Eye (tissue), 1 donor: ENCODE measurements at places on chromosomes 4 and X.
A peak's percentile ranks its signal among the peaks of the same experiment; 100 is the strongest.

GRCh38 chr4:75708218-75708691 is 16.1 kb upstream of the USO1 start:
- DNase-seq, result no peak

- DNase-seq, result no peak
These were observed 58.2 kb upstream of the C4orf50 start for GRCh38 chr4:6076391-6076790.

DNA sequence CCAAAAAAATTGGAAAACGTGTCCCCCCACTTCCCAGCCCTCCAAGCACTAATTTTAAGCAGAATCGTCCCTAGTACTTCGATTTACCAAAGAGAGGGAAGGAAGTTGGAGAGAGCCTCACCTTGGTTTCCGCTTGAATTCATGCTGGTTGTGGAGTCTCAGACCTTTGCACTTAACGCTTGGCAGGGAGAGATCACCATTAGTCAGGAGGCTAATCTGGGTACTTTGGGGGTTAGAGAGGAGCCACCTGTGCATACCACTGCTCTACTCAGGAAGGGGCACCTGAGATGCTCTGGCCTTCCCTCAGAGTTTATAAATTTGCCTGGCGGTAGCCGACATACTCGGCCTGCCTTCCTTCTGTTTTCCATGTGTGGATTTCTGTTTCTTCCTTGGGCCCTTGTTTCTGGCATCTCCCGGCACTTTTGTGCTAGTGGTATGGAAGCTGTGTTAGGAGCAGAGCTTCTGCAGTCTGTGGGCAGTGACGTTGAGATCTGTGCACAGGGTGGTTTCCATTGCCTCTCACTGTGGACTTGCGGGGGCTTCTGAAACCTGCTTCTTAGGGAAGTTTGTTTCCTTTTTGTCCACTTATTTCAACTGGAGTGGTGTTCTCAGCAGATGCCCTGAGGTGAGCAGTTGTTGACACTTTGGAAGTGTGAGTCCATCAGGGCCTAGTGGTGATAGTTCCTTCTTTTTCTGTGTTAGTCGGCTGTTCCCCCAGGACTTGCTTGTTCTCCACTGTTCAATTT is 104.2 kb downstream of the TMEM131L start:
- no peak for DNase-seq

- peak; percentile 58 for DNase-seq
These were observed 24.4 kb downstream of the MFAP3L start for GRCh38 chr4:170001745-170002267.

DNA sequence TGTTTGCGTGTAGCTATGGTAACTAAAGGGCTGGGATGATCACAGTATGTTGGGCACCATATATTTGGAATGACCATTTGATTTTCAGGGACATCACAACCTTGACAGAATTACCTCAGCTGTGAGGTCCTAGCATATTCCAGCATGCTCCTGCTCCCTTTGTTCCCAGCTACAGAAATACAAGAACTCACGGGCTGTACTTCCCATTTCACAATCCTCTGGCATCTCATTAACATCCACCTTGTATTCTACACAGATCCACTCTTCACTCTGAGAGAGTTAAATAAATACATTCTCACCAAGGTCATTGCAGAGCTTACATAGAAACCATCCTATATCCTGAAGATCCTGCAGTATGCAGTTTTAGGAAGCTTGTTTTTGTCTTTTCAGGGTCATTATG is 169.7 kb downstream of the FRMPD4 start:
- DNase-seq, result no peak
